ENCODE measurements at places on chromosomes 4 and X.

GRCh38 chr4:139988863-139989765 is 164.9 kb downstream of the MAML3 start:
- peak; percentile 94 for DNase-seq

GRCh38 chr4:38995660-38996005 is 36.6 kb downstream of the TMEM156 start:
- peak; percentile 27 for DNase-seq

- DNase-seq, result peak; percentile 10
Measured at GRCh38 chr4:111542056-111542455, 603.2 kb upstream of the FAM241A start.

DNA sequence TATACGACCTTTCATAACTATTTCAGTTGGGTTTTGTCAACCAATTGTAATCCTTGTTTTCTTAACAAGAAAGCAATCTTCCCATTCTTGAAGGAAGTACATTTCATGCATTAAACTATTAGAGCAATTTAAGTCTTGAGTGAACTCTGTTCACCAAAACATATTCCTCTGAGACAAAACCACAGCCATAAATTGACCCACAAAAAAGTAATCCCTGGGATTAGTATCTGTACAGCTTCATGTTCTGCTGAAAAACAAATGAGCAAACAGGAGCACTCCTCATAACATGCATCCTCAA is 207.0 kb upstream of the PDE5A start:
- DNase-seq, result peak; percentile 98

GRCh38 chr4:85707611-85708010 is 232.7 kb downstream of the ARHGAP24 start:
- no peak for DNase-seq

DNA sequence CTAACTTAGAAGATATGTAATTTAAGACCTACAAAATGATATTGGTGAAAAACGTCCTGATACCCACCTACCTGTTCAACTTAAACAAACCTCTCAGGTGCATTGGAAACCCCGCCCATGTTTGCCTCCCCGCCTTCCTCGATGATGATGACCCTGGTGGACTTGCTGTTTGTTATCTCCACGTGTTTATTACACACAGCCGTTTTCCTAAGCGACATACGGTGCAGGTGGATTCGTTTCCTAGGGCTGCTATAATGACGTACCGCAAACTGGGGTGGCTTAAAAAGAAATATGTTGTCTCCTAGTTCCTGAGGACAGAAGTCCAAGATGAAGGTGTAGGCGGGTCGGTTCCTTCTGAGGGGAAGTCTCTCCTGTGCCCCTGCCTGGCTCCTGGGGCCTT is 110.7 kb downstream of the GPR143 start:
- no peak for DNase-seq

- no peak for DNase-seq
Measured at GRCh38 chr4:48813964-48814363, 16.9 kb upstream of the OCIAD1 start.

GRCh38 chrX:24702362-24703184 is 8.9 kb downstream of the POLA1 start:
- DNase-seq, result no peak

Measured in amniotic epithelial cell (primary cell).